ENCODE measurements at places on chromosomes 5 and 9.

DNA sequence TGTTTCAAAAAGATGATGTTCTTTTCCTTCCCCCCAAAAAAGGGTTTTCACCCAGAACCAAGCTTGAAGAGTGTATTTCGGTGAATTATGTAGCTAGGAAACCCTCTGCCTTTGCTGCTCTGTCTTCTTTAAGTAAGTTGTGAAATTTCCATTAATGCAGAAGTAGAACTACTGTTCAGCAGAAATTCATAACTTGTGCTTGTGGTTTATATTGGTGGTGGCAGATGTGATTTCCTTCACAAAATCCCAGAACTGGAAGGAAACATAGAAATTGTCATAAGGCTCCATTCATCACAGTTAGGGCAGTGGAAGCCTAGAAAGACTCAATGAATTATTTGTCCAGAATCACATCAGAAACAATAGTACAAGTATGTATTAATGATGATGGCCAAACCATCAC, 42.1 kb upstream of the DAB2 start:
- DNase-seq: no peak

DNA sequence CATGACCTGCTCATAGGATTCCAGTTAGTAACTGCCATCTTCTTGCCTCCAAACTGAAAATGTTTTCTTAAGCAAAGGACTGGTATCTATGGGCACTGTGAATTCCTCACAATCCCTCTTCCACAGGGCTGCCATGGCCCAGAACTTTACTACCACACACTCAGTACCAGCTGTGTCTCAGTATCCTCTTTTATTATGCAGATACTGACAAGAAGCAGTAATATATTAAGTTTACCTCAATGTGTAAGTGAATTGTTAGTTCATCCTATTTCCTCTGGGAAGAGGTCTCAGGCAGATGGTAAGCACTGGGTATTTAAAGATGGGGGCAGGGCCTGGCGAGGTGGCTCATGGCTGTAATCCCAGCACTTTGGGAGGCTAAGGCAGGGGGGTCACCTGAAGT, 320.8 kb upstream of the RFX3 start:
- DNase-seq: no peak

DNA sequence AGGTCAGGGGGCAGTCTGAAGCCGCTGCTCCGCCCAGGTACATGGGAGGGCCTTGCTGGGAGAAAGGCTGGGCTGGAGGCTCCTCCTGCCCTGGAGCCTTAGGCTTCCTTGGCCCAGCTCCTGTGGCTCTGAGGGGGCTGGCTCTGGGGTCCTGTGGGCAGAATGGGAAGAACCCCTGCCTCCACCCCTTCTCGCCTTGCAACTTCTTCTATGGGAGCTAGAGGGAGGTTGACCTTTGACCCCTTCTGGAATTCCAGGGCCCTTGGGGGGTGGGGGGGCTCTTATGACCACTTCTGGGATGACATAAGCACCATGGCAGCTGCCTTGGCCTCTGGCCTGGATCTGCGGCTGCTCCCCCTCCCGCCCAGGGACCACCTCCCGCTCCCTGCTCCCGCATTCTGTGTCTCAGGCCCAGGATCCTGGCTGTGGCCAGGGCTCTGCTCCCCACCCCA, 32.2 kb downstream of the IER5L start:
- DNase-seq: peak; percentile 98

- no peak for DNase-seq
These were observed 73.6 kb downstream of the CDH12 start for GRCh38 chr5:22779499-22779898.

DNA sequence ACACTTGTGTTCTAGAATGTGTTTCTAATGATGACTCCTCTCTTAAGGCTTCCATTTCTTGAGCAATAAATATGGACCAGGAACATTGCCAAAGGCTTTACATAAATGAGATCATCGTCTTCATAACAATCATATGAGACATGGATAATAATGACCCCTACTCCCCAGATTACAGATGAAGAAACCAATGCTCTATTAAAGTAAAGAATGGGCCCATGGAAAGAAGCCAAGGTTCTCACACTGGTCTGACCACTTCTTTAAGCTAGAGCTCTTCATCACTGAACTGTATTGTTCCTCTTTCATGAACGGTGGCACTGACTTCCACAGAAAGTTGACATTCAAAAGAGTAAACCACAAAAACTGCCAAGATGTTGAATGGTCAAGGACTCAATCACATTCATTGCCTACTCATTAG, 65.3 kb downstream of the MARCHF3 start:
- no peak for DNase-seq

GRCh38 chr5:8306288-8306896, 437.4 kb downstream of the MTRR start:
- no peak for DNase-seq

Measured in islet precursor cell (in vitro differentiated cells).